ENCODE measurements at places on chromosomes 2 and 18. TPM values are rescaled to one million over a fixed set of nuclear protein-coding genes. Genes with fewer than 3 reads are reported as not detected.

ABHD1 gene
- total RNA-seq = 7.0 TPM

SPATA3 gene
- 1.8 TPM for total RNA-seq

TMEM163 gene
- 23.1 TPM for total RNA-seq

RTP5 gene
- 0.14 TPM for total RNA-seq

PECR gene
- 6.9 TPM for total RNA-seq

COL5A2 gene
- total RNA-seq = 8.2 TPM

SERPINB3 gene
- 8.8 TPM for total RNA-seq

AMER3 gene
- 10.1 TPM for total RNA-seq

GRCh38 chr2:226079196-226079595, 679.7 kb downstream of the NYAP2 start:
- no peaks in the 10 kb centered on the region for H3K27me3 ChIP-seq
- no peak for DNase-seq
- H3K27ac ChIP-seq = no peak overlapping the region
- no peak overlapping the region for H3K4me3 ChIP-seq
- H3K36me3 ChIP-seq = no peaks in the 10 kb centered on the region

- H3K27me3 ChIP-seq = no peaks in the 10 kb centered on the region
- H3K4me3 ChIP-seq = peak overlapping the region; percentile 53
- peak overlapping the region; percentile 48 for H3K27ac ChIP-seq
- H3K36me3 ChIP-seq = no peaks in the 10 kb centered on the region
- no peaks in the 10 kb centered on the region for H3K4me1 ChIP-seq
- peak; percentile 8 for DNase-seq
Measured at GRCh38 chr2:25042321-25043240, 705 bp downstream of the EFR3B start.

DNA sequence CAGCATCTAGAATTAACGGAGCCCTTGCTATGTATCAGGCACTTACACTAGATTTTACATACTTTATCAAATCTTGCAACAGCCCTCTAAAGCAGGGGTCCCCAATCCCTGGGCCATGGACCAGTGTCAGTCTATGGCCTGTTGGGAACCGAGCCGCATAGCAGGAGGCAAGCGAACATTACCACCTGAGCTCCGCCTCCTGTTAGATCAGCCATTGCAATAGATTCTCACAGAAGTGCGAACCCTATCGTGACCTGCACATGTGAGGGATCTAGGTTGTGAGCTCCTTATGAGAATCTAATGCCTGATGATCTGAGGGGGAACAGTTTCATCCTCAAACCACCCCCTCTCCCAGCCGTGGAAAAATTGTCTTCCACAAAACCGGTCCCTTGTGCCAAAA, 13.4 kb downstream of the DNAJB2 start:
- H3K27ac ChIP-seq = no peak overlapping the region
- no peak for DNase-seq
- no peak overlapping the region for H3K4me3 ChIP-seq
- H3K27me3 ChIP-seq = no peaks in the 10 kb centered on the region

DNA sequence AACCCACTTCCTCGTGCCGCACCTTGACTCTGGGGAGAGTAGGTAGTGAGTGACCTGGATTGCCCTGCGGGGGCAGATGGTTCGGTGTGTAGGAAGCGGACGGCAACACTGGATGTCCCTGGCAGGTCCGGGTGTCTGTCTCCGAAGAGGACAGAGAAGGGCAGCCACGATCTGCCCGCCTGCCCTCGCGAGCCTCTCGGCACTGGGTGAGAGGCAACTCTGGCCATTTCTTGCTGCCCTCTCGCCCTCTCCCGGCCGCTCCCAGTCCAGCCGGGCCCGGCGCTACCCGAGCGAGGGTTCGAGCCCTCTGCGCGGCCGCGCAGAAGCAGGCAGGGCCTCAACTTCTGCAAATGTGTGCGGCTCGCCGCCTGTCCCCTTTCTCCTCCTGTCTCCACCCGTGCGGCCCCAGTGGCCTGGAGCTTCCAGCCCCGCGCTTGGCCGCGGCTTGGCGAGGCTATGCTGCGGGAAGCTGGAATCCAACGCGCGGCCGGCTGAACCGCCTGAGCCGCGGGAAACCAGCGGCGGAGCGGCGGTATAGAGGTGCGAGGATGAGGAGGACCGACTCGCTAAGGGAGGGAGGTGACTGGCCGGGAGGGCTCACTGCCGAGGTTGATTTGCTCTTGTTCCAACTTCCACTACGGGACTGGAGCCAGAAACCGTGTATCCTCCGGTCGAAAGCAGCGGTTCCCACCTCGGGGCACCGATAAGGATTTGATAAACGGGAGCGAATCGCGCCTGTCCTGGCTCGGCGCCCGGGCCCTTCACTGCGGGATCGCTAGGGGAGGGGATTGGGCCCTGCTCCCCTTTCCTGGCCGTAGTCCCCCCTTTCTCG, 1.5 kb downstream of the EPAS1 start:
- H3K4me3 ChIP-seq = peak overlapping the region; percentile 67
- H3K27me3 ChIP-seq = no peaks in the 10 kb centered on the region
- peaks cover 5% of the 10 kb centered on the region for H3K4me1 ChIP-seq

DNA sequence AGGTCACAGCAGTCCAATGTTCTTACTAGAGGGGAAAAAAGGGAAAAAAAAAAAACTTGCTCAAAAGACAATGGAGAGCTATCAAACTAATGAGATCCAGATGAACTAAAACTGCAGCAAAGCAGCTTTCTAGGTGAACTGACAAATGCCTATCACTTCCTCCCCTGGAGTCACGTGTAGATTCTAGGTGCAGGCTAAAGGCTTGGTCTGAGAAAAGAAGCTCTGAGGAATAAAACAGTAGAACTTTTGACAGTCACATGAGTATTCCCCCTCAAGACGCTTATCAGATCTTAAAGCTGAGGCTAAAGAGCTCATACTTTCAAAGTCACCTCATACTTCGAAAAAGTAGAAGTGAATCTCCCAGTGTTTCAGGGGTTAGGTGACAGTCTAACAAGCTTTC, 42.3 kb downstream of the SMAD2 start:
- DNase-seq = no peak
- H3K27me3 ChIP-seq = no peaks in the 10 kb centered on the region
- no peaks in the 10 kb centered on the region for H3K36me3 ChIP-seq
- no peaks in the 10 kb centered on the region for H3K4me1 ChIP-seq
- no peak overlapping the region for H3K4me3 ChIP-seq
- no peak overlapping the region for H3K27ac ChIP-seq

- no peak overlapping the region for H3K27ac ChIP-seq
- no peak overlapping the region for H3K4me3 ChIP-seq
- H3K4me1 ChIP-seq = no peaks in the 10 kb centered on the region
- DNase-seq = no peak
- H3K36me3 ChIP-seq = no peaks in the 10 kb centered on the region
Measured at GRCh38 chr2:56338232-56338631, 154.4 kb downstream of the CCDC85A start.

DNA sequence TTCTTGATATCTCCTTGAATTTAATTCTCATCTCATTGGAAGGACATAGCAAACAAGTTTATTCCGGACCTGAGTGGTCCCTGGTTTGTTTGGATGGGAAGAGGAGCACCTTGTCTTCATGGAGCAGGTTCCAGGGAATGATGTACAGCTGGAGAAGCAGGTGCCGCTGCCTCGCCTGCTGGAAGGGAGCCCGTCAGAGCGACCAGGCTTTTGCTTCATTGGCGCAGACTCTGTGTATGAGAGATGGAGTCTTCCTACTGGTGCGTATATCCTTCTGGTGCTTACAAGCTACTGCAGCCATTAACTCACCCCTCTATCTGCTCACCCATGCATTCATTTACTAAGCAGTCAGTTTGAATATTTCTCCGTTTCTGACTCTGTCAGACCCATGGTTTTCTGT, 11.6 kb upstream of the ALLC start:
- H3K4me3 ChIP-seq = no peak overlapping the region
- no peak overlapping the region for H3K27ac ChIP-seq
- no peaks in the 10 kb centered on the region for H3K4me1 ChIP-seq
- DNase-seq = no peak

DNA sequence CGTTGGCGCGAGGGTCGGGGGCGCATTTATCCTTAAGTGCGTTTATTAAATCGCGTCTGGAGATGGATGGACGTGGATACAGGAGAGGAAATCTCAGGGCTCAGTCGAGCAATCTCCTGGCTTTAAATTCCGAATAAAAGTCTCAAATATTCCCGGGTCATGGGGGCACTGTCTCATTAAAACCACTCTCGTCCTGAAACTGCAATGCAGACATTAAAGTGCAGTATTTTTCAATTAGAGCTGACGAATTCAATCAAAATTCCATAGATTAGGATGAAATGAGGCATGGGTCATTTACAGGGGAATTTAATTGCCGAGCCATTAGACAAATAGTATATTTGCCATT, 10.7 kb upstream of the GBX2 start:
- peaks cover 42% of the 10 kb centered on the region for H3K27me3 ChIP-seq
- H3K36me3 ChIP-seq = no peaks in the 10 kb centered on the region
- DNase-seq = no peak
- H3K4me3 ChIP-seq = no peak overlapping the region
- no peak overlapping the region for H3K27ac ChIP-seq

GRCh38 chr2:196233021-196233804, 61.8 kb upstream of the STK17B start:
- peak overlapping the region; percentile 43 for H3K27ac ChIP-seq
- H3K4me1 ChIP-seq = peaks cover 10% of the 10 kb centered on the region
- DNase-seq = peak; percentile 80
- no peak overlapping the region for H3K4me3 ChIP-seq
- no peaks in the 10 kb centered on the region for H3K36me3 ChIP-seq

- H3K36me3 ChIP-seq = no peaks in the 10 kb centered on the region
- no peak for DNase-seq
- H3K4me1 ChIP-seq = no peaks in the 10 kb centered on the region
- no peak overlapping the region for H3K27ac ChIP-seq
- H3K4me3 ChIP-seq = no peak overlapping the region
Measured at GRCh38 chr2:29831560-29831959, 89.8 kb downstream of the ALK start.

DNA sequence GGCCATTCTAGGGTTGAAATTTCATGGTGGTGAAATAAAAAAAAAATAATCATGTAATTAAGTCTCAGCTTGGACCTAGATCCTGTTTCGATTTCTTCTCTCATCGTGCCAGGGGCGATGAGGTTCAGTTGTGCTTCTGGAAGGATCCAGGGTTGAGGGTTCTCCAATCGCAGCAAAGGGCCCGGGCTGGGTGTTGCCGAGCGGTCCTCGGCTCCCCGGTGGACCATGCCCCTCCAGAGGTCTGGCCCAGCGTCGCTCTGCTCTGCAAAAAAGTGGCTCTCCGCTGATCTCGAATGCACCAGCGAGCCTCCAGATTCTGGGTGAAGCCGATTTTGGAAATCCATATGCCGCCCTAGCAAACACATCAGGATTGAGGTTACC, 39.0 kb downstream of the EN1 start:
- peaks cover 3% of the 10 kb centered on the region for H3K27me3 ChIP-seq
- no peaks in the 10 kb centered on the region for H3K36me3 ChIP-seq
- no peak overlapping the region for H3K27ac ChIP-seq
- no peak for DNase-seq

GRCh38 chr2:69604026-69604678, 39.4 kb downstream of the AAK1 start:
- H3K27me3 ChIP-seq = no peaks in the 10 kb centered on the region
- H3K4me1 ChIP-seq = no peaks in the 10 kb centered on the region
- H3K4me3 ChIP-seq = no peak overlapping the region
- no peaks in the 10 kb centered on the region for H3K36me3 ChIP-seq

DNA sequence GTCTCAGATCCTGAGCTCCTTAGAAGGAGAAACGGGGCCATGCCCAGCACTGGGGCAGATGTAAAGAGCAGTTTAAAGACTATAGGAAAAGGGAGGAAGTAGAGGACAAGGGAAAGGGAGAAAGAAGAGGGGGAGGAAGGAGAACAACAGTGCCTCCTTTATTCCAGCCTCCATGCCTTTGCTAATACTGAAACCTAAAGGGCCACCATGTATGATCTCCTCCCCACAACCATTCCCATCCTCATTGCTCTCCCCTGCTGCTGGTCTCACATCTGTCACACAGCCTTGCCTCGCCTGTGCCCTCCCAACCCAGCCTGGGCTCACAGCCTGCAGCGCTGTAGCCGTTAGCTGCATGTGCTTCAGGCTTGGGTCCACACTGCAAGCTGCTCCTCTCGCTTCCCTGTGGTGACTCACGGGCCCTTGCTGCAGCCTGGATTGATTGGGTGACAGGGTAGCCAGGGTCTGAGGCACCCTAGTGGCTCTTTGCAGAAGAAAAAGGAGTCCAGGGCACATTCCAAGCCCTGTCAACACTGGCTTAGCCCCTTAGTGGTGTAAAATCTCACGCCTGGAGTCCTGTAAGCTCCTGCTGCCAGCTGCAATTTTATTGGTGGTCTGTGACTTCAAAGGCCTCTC, 281.9 kb downstream of the SRBD1 start:
- H3K27me3 ChIP-seq = no peaks in the 10 kb centered on the region
- peaks cover 5% of the 10 kb centered on the region for H3K4me1 ChIP-seq
- no peak overlapping the region for H3K4me3 ChIP-seq
- no peaks in the 10 kb centered on the region for H3K36me3 ChIP-seq
- H3K27ac ChIP-seq = no peak overlapping the region

DNA sequence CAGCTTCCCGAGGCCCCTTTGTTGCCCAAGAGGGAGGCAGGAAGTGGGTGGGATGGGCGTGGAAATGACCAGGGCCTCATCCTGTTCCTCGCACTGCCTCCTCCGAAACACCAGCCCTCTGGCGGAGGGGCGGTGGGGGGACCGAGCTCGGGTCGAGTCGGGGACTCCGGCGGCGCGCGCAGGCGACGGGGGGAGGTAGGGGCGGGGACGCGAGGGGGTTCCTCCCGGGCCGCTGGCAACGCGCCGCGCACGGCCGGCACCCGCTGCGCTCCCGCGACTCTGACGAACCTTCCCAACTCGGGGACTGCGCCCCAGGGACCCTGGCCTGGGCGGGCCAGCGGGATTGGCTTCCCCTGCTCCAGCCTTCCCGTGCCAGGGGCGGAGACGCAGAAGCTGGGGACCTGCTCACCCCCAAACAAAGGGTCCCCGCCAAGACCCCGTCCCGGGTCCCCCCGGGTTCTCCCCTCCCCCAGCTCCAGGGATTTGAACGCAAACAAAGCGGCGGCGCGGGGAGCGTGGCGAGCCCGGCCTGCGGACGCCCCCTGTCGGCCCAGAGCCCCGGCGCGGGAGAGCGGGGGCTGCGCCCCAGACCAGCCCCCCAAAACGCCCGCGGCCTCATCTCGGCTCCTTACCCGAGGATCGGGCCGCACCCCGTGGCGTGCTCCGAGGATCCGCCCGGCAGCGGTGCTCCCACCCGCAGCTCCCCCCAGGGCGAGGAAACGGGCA, 1.2 kb downstream of the SEMA4C start:
- H3K27ac ChIP-seq = peak overlapping the region; percentile 99
- H3K4me3 ChIP-seq = peak overlapping the region; percentile 99
- peaks cover 11% of the 10 kb centered on the region for H3K4me1 ChIP-seq
- DNase-seq = peak; percentile 86
- no peaks in the 10 kb centered on the region for H3K27me3 ChIP-seq

- H3K27me3 ChIP-seq = no peaks in the 10 kb centered on the region
- H3K27ac ChIP-seq = no peak overlapping the region
- no peaks in the 10 kb centered on the region for H3K36me3 ChIP-seq
- no peak overlapping the region for H3K4me3 ChIP-seq
Measured at GRCh38 chr2:218081695-218082094, 12.6 kb downstream of the RUFY4 start.

DNA sequence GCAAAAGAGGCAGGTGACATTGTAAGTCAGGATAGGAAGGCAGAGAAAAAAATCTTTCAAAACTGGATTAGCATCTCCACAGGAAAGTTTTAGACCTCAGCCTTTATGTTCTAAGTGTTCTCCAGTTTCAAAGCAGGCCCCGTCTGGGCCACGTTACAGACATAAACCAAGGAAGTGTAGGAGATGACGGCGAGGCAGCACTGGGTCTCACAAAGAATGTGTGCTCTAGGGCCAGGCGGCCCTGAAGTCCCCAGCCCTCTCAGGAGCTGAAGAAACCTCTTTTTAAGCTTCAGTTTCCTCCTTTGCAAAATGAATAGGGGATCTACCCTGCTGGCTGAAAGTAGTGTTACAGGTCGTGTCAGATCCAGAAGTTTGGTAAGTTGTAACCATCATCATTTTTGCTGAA, 81.7 kb downstream of the SPRED2 start:
- no peaks in the 10 kb centered on the region for H3K4me1 ChIP-seq
- no peak overlapping the region for H3K4me3 ChIP-seq
- no peak overlapping the region for H3K27ac ChIP-seq
- no peak for DNase-seq
- no peaks in the 10 kb centered on the region for H3K36me3 ChIP-seq

Measured in prostate gland (tissue), 2 donors.